ENCODE measurements at places on chromosomes 6 and 20. TPM values are rescaled to one million over a fixed set of nuclear protein-coding genes. Genes with fewer than 3 reads are reported as not detected.

Gene HLA-DQB1
- total RNA-seq = 172 TPM

Gene AVP
- total RNA-seq = not detected

Gene MEI4
- total RNA-seq = not detected

Gene SLC17A2
- not detected for total RNA-seq

Gene MCHR2
- not detected for total RNA-seq

Gene MYBL2
- total RNA-seq = 6.1 TPM

Gene BTN1A1
- total RNA-seq = not detected

Gene GSTA4
- total RNA-seq = 49.1 TPM

DNA sequence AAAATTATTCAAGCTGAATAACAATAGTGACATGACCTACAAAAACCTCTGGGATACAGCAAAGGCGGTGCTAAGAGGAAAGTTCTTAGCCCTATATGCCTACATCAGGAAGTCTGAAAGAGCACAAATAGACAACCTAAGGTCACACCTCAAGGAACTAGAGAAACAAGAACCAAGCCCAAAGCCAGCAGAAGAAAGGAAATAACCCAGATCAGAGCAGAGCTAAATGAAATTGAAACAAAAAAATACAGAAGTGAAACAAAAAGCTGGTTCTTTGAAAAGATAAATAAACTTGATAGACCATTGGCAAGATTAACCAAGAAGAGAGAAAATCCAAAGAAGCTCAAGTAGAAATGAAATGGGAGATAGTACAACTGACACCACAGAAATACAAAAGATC, 47.6 kb upstream of the NOTCH4 start:
- H3K4me1 ChIP-seq = no peaks in the 10 kb centered on the region
- no peak overlapping the region for H3K4me3 ChIP-seq
- no peak overlapping the region for H3K27ac ChIP-seq
- no peaks in the 10 kb centered on the region for H3K27me3 ChIP-seq
- no peak for DNase-seq
- H3K36me3 ChIP-seq = no peaks in the 10 kb centered on the region

DNA sequence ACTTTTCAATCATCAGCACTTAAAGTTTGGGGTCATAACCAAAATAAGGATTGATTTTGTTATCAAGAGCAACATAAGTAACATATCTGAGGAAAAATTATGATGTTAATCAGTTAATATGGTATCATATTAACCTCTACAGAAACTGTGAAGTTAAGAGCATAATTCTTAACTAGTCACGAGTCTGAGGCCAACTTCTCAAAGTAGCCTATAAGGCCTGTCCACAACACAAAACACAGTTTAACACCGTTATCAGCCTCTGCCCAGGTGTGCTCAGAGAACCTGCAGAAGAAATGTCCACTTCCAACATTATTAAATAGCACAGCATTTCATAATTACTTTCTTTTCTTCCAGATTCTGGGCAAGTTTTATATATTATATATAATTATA, 1.1 kb downstream of the STX7 start:
- H3K27ac ChIP-seq = peak overlapping the region; percentile 98
- peaks cover 42% of the 10 kb centered on the region for H3K4me1 ChIP-seq
- no peak for DNase-seq
- peaks cover 10% of the 10 kb centered on the region for H3K36me3 ChIP-seq
- H3K27me3 ChIP-seq = no peaks in the 10 kb centered on the region
- H3K4me3 ChIP-seq = peak overlapping the region; percentile 93

GRCh38 chr6:56708810-56709597, 66.3 kb upstream of the DST start:
- H3K27me3 ChIP-seq = no peaks in the 10 kb centered on the region
- peak; percentile 50 for DNase-seq
- H3K4me3 ChIP-seq = no peak overlapping the region
- H3K27ac ChIP-seq = no peak overlapping the region

GRCh38 chr20:32336918-32337347, 21.2 kb upstream of the ASXL1 start:
- peaks cover 54% of the 10 kb centered on the region for H3K4me1 ChIP-seq
- H3K36me3 ChIP-seq = peaks cover 9% of the 10 kb centered on the region
- H3K27ac ChIP-seq = no peak overlapping the region
- H3K4me3 ChIP-seq = no peak overlapping the region
- no peaks in the 10 kb centered on the region for H3K27me3 ChIP-seq
- DNase-seq = no peak

DNA sequence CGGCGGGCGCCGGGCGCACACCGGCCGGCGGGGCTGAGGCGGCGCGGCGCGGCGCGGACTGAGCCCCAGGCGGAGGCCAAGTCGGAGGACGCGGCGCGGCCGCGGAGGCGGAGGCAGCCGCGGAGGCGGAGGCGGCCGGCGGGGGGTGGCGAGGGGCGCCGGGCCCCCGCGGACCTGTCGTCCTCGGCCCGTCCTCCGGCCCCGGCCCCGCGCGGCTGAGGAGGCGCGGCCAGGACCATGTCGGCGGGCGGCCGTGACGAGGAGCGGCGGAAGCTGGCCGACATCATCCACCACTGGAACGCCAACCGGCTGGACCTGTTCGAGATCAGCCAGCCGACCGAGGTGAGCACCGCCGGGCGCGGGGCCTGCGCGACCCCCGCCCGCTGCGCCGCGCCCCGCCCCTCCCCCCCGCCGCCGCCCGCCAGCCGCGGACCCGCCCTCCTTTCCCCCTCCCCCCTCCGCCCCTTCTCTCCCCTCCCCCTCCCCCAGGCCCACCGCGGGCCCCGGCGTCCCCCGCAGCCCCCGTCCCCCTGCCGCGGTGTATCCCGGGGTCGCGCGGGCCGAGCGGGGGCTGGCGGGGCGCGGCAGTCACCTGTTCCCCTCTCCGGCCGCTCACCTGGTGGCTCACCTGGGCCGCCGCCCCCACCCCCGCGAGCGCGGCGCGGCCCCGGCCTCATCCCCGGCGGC, at the start of gene AFDN:
AFDN (plus strand) TSS at position 16 of the 687 bp plus-strand sequence; CDS start at position 238, 222 bp downstream.
- H3K36me3 ChIP-seq = no peaks in the 10 kb centered on the region
- H3K4me1 ChIP-seq = no peaks in the 10 kb centered on the region
- H3K27ac ChIP-seq = peak within 1 kb of the TSS; percentile 85
- peaks cover 62% of the 10 kb centered on the region for H3K27me3 ChIP-seq

- no peak for DNase-seq
- no peaks in the 10 kb centered on the region for H3K4me1 ChIP-seq
- no peaks in the 10 kb centered on the region for H3K27me3 ChIP-seq
- H3K4me3 ChIP-seq = no peak overlapping the region
- H3K36me3 ChIP-seq = no peaks in the 10 kb centered on the region
Observed at GRCh38 chr20:19512886-19513677, 245.0 kb upstream of the RIN2 start.

DNA sequence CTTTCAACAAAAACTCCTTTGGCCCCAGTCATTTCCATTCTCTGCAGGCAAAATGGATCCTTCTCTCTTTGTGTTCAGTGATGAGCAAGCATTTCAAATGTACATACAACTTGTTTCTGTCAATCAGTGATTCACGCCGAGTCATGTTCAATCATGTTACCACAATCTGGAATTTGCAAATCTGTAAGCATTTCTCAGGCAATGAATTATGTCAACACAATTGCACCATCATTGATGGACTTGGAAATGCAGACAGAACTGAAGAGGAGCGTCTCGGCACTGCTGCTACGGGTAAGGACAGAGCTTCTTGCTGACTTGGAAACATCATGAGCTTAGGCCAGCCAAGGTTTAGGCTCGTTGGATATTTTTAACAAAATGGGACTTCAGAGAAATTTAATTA, 132.8 kb upstream of the AGPAT4 start:
- H3K27me3 ChIP-seq = no peaks in the 10 kb centered on the region
- no peak for DNase-seq
- no peak overlapping the region for H3K27ac ChIP-seq
- H3K4me1 ChIP-seq = no peaks in the 10 kb centered on the region

GRCh38 chr6:161219680-161220079, 54.2 kb downstream of the AGPAT4 start:
- no peak for DNase-seq
- H3K4me1 ChIP-seq = peaks cover 6% of the 10 kb centered on the region
- H3K27ac ChIP-seq = no peak overlapping the region
- no peak overlapping the region for H3K4me3 ChIP-seq
- H3K36me3 ChIP-seq = no peaks in the 10 kb centered on the region
